ENCODE measurements at places on chromosomes 7 and 10.
A peak's percentile ranks its signal among the peaks of the same experiment; 100 is the strongest.

DNA sequence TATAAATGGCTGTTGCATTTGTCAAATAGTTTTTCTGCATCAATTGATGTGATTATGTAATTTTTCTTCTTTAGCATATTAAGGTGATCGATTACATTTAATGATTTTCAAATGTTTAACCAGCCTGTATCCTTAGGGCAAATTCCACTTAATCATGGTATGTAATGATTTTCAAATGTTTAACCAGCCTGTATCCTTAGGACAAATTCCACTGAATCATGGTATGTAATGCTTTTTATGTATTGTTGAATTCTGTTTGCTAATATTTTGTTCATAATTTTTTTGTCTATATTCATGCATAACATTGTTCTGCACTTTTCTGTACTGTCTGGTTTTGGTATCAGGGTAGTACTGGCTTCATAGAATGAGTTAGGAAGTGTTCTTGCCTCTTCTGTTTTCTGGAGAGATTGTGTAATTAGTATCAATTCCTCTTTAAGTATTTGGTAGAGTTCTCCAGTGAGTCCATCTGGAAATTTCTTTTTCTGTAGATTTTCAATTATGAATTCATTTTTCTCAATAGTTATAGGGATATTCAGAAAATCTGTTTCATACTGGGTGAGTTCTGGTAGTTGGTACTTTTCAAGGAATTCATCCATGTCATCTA, 393.2 kb upstream of the FOXK1 start:
- DNase-seq = no peak

DNA sequence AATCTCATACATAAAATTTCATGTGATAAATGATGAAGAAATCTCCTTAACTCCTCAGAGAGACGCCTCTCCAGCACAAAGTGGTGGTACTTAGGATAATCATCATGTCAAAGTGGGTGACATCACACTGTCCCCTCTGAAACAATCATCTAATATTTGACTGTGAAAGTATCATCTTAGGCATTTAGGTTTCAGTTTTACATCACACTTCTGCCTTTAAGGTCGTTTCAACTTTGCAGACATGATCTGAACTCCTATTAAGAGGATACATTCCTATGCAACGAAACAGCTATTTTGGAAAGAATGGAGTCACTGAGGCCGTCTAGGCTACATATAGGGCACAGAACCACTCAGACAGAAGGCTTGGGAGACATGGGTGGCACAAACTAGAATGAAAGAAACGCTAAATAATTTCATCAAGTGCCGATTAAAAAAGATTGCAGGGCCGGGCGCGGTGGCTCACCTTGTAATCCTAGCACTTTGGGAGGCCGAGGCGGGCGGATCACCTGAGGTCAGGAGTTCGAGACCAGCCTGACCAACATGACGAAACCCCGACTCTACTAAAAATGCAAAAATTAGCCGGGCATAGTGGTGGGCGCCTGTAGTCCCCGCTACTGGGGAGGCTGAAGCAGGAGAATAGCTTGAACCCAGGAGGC, 2.0 kb downstream of the VOPP1 start:
- DNase-seq = no peak

GRCh38 chr10:72552857-72553256, 73.0 kb downstream of the MICU1 start:
- no peak for DNase-seq

- DNase-seq = no peak
Observed at GRCh38 chr10:31708046-31708445, 220.6 kb downstream of the ARHGAP12 start.

- no peak for DNase-seq
Observed at GRCh38 chr10:72831696-72832409, 61.7 kb upstream of the OIT3 start.

- no peak for DNase-seq
Observed at GRCh38 chr7:3250725-3251124, 50.3 kb upstream of the SDK1 start.

- no peak for DNase-seq
Observed at GRCh38 chr7:311131-311680, 21.2 kb downstream of the FOXL3 start.

- no peak for DNase-seq
Observed at GRCh38 chr10:72315611-72316385, 38.9 kb downstream of the DNAJB12 start.

DNA sequence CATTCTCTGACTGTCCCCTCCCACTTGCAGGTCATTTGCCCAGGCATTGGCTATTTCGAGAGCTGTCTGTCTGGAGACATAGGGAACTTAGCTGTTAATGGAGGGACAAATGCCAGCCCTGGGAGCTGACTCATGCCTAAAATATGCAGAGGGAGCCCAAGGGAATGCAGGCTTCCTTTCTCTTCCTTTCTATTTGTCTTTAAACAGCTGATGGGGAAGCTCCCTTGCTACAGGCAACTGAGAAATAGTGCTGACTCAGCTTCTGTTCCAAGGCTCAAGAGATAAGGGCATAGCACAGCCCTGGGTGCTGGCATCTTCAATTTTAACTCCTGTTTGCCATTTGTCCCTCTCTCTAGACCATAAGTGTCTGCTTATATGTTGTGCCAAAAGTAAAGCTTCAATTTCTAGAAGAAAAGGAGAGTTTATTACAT, 82.7 kb upstream of the C1GALT1 start:
- DNase-seq = no peak

DNA sequence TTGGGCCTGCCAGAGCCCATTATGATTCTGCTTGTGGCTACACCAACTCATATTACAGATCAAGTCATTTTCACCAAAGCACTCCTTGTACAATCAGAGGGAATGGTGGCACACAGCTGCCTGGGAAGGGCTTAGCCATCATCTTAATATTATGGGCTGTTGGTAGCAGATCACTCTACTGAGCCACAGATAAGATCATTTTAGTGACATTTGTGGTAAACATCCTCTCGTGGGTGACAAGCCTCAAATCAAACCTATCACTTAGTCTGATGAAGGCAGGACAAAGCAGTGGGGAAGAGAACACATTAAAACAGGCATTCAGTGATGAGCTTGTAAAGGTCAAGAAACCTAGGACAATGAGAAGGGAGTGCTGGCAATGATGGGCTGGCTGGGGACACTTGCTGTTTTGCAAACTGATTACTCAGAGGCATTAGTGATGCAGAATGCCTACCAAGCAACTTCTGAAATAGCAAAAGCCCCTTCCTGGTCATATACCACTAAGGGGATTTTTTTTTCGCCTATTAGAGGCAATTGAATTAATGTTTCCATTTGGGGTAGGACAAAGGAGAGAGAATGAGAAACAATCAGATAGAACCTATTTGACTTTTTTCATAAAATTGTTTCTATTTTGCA, 137.5 kb upstream of the WDR11 start:
- DNase-seq = no peak

- DNase-seq = no peak
Observed at GRCh38 chr10:120943542-120943941, 92.4 kb downstream of the WDR11 start.

GRCh38 chr10:7329219-7329618, 81.6 kb downstream of the SFMBT2 start:
- no peak for DNase-seq

DNA sequence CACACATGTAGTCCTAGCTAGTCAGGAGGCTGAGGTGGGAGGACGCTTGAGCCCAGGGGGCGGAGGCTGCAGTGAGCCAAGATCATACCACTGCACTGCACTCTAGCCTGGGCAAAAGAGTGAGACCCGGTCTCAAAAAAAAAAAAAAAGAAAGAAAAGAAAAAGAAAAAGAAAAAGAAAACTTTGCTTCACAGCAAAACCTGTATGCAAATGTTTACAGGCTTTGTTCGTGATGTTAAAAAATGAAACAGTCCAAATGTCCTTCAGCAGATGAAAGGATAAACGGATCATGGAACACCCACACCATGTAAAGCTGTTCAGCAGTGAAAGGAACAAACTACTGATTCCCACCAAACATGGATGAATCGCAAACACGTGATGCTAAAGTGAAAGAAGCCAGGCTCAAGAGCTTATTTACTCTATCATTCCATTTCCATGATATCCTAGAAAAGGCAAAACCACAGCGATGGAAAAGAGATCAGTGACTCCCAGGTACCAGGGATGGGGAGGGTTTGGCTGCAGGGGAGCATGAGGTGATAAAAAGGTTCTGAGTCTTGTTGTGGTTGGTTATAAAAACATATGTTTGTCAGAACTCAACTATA, 15.1 kb downstream of the LRRC20 start:
- DNase-seq = no peak

- DNase-seq = peak; percentile 59
Observed at GRCh38 chr7:130486114-130486953, 5.6 kb upstream of the MEST start.

DNA sequence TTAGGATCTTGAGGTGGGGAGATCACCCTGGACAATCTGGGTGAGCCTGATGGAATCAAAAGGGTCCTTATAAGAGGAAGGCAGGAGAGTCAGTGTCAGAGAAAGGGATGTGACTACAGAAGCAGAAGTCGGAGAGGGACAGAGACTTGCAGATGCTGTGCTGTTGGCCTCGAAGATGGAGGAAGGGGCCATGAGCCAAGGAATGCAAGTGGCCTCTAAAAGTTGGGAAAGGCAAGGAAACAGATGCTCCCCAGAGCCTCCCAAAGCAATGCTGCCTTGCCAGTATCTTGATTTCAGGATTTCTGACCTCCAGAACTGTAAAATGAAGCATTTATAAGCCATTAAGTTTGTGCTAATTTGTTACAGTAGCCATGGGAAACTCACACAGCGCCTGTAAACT, 165.2 kb downstream of the FANK1 start:
- DNase-seq = no peak

GRCh38 chr10:71309919-71310318, 9.1 kb upstream of the SLC29A3 start:
- DNase-seq = no peak

DNA sequence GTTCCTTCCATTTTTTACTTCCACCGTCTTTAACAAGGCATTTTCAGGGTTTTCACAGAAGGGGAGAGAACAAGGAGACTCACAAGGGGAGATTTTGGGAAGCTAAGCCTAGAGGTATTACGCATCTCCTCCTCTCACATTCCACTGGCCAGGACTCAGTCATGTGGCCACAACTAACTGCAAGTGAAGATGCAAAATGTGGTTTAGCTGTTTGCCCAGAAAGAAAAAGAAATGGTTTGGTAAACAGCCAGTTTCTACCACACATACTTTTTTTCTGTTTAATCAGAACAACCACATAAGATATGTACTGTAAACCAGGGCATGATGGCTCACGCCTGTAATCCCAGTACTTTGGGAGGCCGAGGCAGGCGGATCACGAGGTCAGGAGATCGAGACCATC, 21.4 kb upstream of the HELLS start:
- DNase-seq = no peak

DNA sequence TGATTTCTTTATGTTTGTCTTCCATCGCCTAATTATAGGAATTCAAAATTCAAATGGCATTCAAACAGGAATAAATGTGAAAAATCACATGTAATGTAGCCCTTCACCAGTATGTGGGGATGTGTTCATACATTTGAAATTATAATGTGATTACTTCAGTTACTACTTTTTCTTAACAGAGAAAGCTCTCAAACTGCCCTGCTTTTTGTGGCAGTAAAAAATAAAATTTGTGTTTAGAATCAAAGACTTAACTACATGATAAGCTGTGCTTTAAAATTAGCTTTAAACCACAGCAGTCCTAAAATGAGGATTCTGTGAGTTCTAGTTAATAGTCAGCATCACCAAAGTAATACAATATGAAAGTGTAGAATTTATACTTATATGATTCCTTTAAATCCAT, 7.8 kb upstream of the HERC4 start:
- no peak for DNase-seq

DNA sequence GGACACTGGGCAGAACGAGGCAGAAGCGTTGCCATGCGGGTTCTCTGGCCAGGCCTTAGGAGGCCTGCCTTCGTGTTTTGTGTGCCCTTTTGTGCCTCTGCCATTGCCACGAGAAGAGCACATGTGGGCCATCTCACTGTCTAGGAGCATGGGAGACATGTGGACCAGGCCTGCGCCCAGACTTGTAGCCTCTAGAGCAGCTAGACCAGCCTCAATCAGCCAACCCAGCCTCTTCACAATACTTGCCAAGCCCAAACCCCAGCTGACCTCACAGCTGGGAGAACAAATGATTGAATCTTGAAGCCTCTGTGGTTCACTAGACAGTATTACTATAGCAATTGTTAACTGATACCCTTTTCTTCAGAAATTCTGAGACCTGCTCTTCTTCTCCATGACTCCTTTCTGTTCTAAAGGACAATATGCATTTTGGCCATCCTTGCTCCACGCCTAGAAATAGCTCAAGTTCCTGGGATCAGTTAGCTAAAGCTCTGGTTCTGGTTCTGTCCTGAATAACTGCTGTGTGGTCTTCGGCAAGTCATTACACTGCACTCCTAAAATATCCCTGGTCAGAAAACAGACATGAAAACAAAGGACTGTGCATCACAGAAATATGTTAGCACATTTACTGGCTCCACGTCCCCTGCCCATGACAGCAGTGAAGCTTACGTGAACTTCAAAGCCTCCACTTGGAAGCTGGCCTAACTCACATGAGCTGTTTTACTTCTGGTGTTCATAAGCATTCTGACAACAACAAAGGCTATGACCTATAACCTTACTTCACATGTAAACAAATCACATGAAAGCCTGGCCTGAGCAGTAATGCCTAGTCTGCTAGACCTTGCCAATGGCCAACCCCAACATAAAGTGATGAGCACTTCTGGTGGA, 72.3 kb upstream of the MKRN1 start:
- no peak for DNase-seq

- DNase-seq = no peak
Observed at GRCh38 chr10:97571622-97572021, 957 bp upstream of the ANKRD2 start.

- DNase-seq = no peak
Observed at GRCh38 chr10:125177641-125178640, 17.6 kb upstream of the CTBP2 start.

- no peak for DNase-seq
Observed at GRCh38 chr10:58756130-58756719, 243.6 kb downstream of the BICC1 start.

GRCh38 chr7:88312061-88312663, 5.5 kb upstream of the STEAP4 start:
- DNase-seq = no peak

DNA sequence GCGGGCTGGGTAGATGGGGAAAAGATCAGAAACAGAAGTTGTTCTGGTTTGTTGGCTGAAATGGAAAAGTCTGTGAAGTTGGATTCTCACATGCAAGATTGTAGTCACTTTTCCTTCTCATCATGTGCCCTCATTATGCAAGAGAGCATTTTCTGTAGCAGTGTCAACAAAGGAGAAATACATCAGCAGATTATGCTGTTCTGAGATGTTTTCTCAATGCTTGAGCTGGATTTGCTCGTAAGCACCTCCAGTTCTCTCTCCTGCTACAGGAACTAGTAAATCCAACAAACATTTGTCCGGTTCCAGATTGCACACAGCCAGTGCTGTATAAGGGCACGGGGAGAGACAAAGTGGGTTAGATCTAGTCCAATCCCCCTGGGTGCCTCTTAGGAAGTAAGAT, 90.0 kb downstream of the GATA3 start:
- no peak for DNase-seq

- DNase-seq = no peak
Observed at GRCh38 chr7:136134503-136134902, 157.3 kb upstream of the MTPN start.

All from activated CD4-positive, alpha-beta T cell treated with anti-CD3 and anti-CD28 coated beads for 4 hours (primary cell).